ENCODE measurements at places on chromosomes 12 and 14.

DNA sequence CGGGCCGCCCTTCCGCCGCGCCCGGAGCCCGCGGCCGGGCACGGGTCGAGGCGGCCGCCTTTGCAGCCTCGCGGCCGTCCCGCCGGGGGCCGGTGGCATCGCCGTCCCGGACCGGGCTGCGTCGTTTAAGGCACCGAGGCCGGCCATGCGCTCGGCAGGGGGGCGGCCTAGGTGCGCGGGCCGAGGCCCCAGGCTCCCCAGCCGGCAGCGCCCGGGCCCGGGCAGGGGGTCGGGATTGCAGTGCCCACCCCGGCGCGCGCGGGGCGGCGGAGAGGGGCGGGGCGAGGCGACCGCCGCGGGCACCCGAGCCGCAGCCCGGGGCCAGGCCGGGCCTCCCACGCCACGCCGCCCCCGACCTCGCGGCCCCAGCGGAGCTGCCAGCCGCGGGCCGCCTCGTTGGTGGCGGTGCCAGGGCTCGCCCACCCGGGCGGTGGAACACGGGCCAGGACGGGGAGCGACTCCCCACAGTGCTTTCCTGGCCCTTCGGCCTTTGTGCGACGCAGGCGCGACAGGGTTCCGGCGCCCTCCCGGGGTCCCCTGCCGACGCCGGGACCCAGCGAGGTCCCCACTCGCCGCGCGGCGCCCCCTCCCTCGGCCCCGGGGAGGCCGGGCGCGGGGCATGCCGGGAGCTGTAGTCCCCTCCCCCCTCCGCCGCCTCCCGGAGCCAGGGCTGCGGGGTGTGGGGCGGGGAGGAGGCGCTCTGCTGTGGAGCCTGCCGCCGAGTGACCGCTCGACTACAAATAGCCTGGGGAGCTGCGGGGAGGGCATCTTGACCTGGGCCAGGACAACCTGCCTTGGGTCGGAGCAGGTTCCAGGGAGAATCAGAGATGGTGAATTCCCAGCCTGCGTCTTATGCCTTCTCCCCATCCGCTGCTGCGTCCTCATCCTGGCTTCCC, 769 bp downstream of the FKBP4 start:
- no peak for DNase-seq

GRCh38 chr12:48037267-48037915, 33.1 kb upstream of the COL2A1 start:
- DNase-seq, result no peak

DNA sequence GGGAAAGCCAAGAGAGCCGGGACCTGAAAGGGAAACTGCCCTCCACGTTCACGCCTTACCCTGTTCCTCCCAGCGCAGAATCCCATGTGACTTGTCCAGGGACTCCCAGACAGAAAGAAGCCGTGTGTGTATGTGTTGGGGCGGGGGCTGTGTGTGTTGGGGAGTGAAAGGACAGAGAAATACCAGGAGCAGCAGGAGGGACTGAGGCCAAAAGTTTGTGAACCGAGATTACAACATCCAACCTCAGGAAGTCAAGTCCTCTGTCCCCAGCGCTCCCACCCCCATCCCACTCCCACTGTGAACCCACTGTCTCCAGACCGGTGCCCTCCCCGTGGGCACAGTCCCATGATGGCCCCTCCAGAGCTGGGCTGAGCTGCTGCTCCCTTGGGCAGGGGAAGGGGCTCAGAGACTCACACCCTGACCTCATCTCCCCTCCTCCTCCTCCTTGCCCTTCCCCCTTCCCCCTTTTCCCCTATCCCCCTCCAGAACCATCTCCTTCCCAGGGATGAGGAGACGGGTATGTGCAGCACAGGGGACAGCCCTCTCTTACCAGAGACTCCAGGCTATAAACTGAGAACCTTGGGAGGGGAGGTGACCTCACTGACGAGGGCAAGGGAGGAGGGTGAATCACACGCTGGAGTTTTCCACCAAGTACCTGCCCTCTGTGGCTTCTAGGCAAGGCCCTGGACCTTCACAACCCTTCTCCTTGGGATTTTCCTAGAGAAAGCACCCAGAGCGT, at the start of gene SLC6A12:
Gene SLC6A12, minus strand, starts transcription at position 155 of the 739 bp plus-strand sequence. CDS start 4,171 bp downstream, outside the sequence.
- DNase-seq, result no peak

- no peak for DNase-seq
Observed at GRCh38 chr14:67426161-67426560, 14.2 kb upstream of the PLEK2 start.

All from BJ (cell line).